ENCODE measurements at places on chromosomes 13 and 19.
A peak's percentile ranks its signal among the peaks of the same experiment; 100 is the strongest.

GRCh38 chr13:46101484-46102254, 3.2 kb downstream of the CPB2 start:
- no peak for DNase-seq

DNA sequence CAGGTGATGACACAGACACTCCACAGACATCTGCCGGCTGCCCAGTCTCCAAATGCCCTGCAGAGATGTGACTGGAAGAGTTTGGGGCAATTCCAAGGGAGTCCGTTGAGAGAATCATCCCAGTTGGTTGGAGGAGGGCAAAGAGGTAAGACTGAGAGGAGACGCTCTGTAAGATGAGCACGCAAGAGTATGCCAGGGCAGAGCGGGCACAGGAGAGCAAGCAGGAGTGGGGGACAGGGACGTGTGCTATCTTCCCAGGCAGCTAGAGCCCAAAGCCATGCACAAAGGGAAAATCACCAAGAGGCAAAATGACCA, 156.3 kb upstream of the TSHZ3 start:
- DNase-seq: no peak

- no peak for DNase-seq
These were observed 28.2 kb downstream of the HPN start for GRCh38 chr19:35069696-35070095.

- no peak for DNase-seq
These were observed 61.0 kb downstream of the TPT1 start for GRCh38 chr13:45280011-45280410.

DNA sequence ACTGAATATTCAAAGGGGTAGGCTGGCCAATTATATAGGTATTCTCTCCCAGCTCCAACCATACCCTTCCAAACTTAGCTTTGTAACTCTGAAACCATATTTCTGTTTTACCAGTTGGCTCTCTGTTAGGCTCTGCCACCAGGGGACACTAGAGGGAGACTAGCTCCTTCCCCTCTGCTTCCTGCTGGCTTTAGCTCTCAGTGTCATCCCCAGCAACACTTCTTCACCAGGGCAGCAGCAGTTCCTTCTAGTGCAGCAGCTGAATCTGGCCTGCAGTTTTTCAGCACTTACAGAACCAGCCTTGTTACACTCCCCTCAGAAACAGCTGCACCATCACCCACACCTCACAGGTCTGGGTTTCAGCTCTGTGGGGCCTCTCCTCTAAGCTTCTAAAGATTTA, 51.0 kb upstream of the DOCK9 start:
- no peak for DNase-seq

GRCh38 chr19:45972081-45972946, 1.4 kb downstream of the NOVA2 start:
- DNase-seq: no peak

DNA sequence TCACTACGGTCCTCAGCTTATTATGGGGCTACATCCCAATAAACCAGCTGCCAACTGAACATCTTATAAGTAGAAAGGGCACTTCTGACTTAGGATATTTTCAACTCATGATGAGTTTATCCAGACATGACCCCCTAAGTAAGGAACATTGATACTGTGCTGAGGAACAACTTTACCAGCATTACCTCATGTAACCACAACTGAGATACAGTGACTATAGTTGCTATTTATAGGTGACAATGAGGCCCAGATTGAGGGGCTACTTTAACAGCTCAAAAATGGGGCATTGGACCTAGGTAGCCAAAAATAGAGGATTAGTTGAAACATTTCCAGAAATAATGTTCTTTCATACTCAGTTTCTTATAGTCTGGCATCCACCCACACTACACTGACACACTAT, 26.8 kb downstream of the SKA3 start:
- no peak for DNase-seq

GRCh38 chr13:70841240-70842061, 733.2 kb upstream of the KLHL1 start:
- DNase-seq: no peak

GRCh38 chr19:1374250-1374577, 9.5 kb upstream of the NDUFS7 start:
- DNase-seq: no peak

- DNase-seq: peak; percentile 13
These were observed 528 bp downstream of the ZNF8 start for GRCh38 chr19:58279042-58279924.

DNA sequence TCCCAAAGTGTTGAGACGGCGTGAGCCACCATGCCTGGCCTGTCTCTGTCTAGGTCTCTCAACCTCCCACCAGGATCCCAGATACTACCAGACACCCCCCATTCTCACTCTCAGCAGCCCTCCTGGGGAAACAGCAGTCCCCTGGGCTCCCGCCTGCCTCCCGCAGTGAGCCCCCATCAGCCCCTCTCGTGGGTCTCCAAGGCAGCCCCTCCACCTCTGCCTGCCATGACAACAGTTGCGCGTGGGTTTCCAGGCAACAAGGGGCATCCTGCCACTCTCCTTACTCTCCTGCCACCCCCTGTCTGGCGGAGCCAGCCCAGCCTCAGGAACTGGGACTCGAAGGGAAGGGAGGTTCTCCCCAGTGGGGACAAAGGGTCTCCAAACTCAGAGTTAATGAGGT, 5.2 kb downstream of the LRRC4B start:
- DNase-seq: no peak

GRCh38 chr19:54451997-54452396, 3.0 kb downstream of the LENG8 start:
- no peak for DNase-seq

- DNase-seq: peak; percentile 80
These were observed 23.3 kb downstream of the SERP2 start for GRCh38 chr13:44396701-44397580.

- DNase-seq: no peak
These were observed 23.1 kb downstream of the EPSTI1 start for GRCh38 chr13:42968906-42969305.

GRCh38 chr19:2602391-2603181, 99.9 kb downstream of the GNG7 start:
- no peak for DNase-seq

- DNase-seq: no peak
These were observed 6.5 kb downstream of the CARS2 start for GRCh38 chr13:110699148-110700145.

- no peak for DNase-seq
These were observed 18.4 kb upstream of the RCBTB2 start for GRCh38 chr13:48551329-48551728.

DNA sequence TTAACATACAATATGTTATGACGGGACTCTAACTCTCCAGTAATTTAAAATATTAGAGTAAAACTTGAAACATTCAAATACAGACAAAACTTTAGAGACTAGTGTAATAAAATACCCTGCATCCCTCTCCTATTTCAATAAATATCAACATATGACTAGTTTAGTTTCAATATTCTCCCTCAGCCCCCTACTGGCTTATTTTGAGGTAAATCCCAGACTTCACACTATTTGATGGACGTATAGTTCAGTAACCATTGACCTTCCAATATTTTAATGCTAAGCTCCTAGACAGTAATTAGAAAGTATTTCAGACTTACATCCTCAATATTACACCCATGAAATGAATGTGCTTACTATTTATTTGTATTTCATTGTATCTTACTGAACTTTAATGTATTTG, 180.7 kb upstream of the STARD13 start:
- DNase-seq: no peak

DNA sequence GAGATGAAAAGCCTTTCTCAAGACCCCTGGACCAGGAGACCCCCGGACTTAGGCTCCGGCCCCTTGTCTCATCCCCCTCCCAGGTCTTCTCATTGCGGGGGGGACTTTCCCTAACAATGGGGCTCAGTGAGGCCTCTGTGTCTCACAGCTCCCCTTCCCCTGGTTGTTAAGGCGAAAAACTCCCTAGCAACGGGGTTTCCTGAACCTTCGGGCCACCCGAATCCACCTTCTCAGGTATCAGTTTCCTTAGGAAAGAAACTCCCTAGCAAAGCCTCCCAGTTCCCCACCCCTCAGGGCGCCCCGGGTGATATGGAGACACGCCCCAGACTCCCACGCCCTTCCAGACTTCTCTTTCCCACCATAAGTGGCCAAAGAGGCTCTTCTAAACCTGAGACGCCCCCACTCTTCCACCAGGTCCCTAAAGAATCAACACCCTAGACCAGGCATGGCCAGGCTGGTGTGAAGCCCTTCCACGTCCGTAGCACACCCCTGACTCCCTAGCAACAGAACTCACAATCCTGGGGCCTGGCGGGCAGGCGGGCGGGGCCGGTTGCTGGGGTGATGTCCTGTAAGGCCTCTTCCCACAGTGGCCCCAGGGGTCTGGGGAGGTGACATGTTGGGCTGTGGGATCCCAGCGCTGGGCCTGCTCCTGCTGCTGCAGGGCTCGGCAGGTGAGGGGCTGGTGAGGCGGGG, at the start of gene TMEM190:
TMEM190 (plus strand) TSS at position 586 of the 693 bp plus-strand sequence; CDS start at position 614, 28 bp downstream.
- DNase-seq: no peak

GRCh38 chr13:43003729-43004128, 11.7 kb upstream of the EPSTI1 start:
- DNase-seq: no peak

- DNase-seq: no peak
These were observed 3.0 kb downstream of the TM6SF2 start for GRCh38 chr19:19269952-19270694.

DNA sequence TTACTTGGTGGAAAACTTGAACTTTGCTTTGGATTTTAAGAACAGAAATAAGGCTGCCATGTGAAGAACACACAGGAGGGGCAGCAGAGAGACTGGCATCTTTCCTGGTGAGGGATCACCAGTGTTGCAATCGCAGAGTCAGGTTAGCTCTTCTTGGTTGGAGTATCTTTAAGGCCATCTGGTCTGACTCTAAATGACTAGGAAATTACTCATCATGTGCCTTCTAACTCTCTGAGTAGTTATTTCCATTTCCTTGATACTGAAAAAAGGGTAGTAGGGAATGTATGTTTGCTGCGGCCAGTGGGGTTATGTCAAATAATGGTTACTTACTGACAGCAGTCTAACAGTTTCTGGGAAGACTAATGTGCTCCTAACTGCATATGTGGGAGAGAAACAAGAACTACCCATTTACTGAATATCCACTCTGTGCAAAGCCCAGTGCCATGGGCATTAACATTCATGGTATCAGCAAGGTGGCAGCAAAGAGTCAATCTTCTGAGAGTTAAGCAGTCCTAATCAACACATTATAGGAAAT, 122.1 kb downstream of the COG6 start:
- no peak for DNase-seq

DNA sequence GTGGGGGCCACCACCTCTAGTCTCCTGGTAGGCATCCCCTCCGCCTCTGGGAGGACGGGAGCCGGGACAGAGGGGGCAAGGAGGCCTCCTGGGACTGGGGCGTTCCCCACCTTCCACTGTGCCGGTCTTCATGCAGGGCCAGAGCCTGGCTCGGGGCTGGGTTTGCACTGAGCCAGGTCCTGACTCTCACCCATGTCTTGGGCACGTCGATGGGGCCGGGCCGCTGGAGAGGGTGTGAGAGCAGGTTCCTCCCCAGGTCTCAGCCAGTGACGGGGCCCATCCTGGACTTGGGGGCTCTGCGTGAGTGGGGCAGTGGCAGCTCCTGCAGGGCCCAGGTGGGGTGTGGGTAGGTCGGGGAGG, 26.6 kb downstream of the ATP11A start:
- no peak for DNase-seq
